ENCODE measurements at places on chromosomes 16 and 17. TPM values are rescaled to one million over a fixed set of nuclear protein-coding genes. Genes with fewer than 3 reads are reported as not detected.

- no peak for DNase-seq
Observed at GRCh38 chr16:13055480-13055879, 154.1 kb downstream of the SHISA9 start.

FOXJ1 gene
- not detected for total RNA-seq

TERB1 gene
- total RNA-seq, result not detected

- DNase-seq, result no peak
Observed at GRCh38 chr16:29314292-29314934, 92.1 kb downstream of the NPIPB11 start.

C17orf78 gene
- not detected for total RNA-seq

- no peak for DNase-seq
Observed at GRCh38 chr17:1374431-1375177, 25.4 kb downstream of the YWHAE start.

CHST5 gene
- total RNA-seq, result not detected

DNA sequence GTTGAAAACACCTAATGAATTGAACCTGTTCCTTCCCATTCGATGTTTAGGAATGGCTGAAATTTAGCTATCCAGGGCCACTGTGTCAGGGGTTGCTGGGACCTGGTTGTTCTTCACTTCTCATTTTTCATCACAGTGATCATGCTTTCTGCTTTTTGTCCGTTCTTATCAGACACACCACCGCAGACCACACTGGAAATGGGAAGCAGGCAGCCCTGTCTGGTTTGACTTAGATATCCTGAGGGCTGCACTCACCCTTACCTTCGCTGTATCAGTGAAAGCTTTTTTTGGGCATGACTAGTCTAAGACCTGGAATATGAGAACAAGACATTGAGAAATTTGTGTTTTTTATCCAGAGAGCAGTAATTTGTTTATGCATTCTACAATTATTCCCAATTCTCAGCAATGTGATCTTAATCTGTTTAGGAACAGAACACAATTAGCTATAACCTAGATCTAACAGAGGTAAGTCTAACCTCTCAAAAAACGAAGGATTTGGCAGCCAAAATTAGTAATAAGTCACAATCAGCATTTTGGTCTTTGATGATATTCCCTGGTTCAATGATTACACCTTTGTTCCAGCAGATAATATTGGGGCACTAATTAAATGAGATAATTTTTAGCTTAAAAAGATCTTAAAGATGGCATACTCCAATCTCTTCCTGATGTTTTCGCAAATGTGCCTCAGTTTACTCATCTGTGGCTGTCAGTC is 126.0 kb upstream of the GOT2 start:
- DNase-seq, result no peak

C16orf46 gene
- total RNA-seq, result 0.23 TPM

DNA sequence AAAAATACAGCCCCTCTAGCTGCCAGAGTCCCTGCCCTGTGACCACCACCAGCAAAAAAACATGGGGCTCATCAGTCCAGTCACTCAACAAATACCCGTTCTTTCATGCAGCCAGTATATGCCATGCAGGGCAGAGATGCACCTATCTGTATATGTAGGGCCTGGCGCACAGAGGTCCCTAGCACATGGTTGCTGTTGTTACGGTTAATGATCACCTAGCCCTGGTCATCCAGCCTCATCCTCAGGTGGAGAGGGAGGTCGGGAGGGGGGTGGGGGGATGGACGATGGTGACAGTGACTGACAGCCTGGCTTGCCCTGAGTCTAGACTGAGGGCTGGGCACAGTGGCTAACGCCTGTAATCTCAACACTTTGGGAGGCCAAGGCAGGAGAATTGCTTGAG is 1.5 kb downstream of the SDR42E2 start:
- no peak for DNase-seq

DNA sequence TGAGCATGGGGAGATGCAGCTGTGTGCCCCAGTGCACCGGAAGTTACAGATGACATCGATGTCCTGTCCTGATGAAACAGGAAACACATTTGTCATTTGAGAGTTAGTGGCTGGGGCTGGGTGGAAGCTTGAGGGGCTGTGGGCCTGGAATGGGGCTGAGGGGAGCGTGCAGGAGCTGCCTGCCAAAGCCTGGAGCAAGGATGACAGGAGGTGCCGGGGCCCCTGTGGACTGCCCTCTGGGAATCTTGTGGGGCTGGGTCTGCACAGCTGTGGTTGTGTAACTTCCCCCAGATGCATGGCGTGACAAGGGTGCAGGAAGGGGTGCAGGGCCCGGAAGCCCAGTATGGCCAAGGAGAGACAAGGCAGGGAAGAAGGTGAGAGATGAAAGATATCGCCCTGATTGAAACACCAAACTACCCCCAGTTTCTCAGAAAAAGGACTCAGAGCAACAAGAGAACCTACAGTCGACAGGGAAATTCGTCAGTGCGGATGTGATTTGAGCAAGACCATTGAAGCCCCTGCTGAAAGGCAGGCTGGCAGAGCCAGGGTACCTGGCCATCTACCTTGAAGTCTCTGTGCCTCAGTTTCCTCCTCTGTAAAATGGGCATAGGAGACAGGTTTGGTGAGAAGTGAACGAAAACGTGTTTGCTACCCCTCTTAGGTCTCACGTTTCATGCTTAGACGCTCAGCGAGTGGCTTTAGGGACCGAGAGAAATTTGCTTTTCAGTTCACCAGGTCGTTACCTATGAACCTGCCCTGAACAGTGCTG is 8.8 kb downstream of the MMP25 start:
- DNase-seq, result no peak

LGALS9C gene
- not detected for total RNA-seq

DNA sequence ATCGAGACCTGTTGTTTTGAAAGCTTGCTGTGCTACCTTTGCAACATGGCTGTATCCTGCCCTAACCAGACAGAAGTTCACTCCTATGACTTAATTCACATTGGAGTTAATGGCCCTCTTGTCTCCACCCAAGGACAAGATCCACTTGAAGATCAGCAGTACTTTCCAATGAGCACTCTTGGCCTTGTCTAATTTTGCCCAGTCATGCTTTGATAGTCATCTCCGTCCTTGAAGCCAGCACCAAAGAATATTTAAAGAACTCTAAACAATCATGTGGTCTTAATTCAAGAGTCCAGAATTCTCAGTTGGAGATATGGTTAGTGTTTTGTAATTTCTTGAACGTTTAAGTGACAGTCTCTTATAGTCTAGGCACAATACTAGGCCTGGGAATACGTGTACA is 775.6 kb upstream of the EEF2KMT start:
- DNase-seq, result no peak

DNA sequence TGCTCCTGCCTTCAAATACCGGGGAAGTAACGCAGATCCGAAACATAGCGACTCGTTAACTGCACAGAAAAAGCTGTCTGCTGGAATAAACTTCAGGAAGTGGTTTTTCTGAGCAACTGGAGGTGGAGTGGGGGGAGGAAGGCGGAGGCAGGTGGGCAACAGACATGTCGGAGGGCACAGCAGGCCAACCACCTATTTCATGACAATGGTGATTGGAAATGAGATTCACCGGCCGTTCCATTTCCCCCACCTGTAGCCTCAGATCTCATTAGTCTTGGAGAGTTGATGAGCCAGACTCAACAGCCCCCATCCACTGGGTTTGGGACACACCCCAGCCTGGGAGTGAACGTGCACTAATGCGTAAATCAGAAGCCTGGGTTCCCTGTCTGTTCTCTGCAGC is 7.7 kb upstream of the PECAM1 start:
- no peak for DNase-seq

- no peak for DNase-seq
Observed at GRCh38 chr17:37774504-37774903, 29.6 kb upstream of the HNF1B start.

DNA sequence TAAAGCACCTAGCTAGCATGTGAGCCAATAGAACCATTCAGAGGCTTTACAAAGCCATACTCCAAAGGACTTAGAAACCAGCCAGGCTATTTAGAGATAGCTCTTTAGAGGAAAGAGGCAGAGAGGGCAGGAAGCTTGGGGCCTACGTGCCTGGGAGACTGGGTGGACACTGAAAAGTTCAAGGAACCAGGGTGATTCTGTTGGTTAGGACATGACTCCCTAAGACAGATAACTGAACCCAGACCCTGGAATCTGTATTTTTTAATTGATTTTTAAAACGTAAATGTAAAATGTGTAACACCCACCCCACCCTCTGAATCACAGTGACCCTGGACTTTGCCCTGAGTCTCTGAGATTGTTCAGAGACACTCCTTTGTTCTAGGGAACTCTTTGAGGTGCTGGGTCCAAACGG is 16.1 kb upstream of the GNA13 start:
- no peak for DNase-seq

LRRC75A gene
- total RNA-seq, result 2.6 TPM

Measured in dermis blood vessel endothelial cell (primary cell).